Left lobe of liver (tissue), 2 donors: ENCODE measurements at places on chromosomes 6 and 20.

GRCh38 chr20:37990571-37991151 is 42.6 kb downstream of the TTI1 start:
- DNase-seq, result peak; percentile 70

- no peak for DNase-seq
Measured at GRCh38 chr6:161568885-161569456, 295.1 kb upstream of the AGPAT4 start.

DNA sequence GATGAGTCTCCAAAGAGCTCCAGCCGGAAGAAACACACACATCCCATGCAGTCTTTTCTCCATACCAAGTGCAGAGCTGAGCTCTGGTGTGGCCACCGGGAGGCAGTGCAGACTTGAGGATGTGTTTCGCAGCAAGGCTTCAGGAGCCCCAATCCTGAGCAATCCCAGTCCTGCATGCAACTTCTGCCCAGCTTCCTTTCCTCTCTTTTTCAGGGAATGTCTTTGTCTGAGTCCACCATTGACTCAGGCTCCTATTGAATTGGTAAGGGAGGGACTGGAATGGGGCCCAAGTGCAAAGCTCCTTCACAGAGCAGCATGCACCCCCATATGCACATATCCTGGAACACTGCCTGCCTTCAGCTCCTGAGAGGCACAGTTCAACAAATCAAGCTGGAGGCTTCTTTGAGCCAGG is 50.5 kb upstream of the ASIP start:
- peak; percentile 65 for DNase-seq

GRCh38 chr6:153076431-153076830 is 54.7 kb downstream of the RGS17 start:
- no peak for DNase-seq
